ENCODE measurements at places on chromosomes 5 and 9.

DNA sequence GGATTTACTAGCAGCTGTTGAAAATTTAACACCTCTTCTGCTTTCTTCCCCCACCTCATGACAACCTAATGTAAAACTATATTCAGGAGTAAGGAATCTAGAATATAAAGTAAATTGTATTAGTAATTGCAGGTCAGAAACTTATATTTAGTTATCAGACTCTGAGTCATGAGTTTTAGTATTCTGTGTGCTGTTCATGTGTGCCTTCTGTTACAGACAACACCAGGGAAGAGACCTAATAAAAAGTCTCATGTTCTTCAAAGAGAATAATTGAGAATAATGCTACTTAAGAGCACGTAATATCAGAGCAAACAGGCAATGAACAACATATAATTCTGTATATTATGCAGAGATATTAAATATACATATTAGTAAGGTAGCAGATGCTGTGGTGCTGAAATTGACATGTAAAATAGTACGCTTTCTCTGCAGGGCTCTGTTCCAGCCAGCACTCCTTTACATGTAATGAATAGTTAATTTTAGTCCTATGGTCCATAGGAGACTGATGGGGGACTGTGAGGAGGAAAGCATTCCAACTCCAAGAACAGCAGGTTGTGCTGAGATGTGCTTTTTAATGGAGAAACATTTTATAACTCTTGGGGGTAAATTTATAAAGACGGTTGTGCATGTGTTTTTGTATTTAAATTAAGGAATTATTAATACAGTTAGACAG, 106.4 kb downstream of the ZSWIM6 start:
- DNase-seq, result no peak

DNA sequence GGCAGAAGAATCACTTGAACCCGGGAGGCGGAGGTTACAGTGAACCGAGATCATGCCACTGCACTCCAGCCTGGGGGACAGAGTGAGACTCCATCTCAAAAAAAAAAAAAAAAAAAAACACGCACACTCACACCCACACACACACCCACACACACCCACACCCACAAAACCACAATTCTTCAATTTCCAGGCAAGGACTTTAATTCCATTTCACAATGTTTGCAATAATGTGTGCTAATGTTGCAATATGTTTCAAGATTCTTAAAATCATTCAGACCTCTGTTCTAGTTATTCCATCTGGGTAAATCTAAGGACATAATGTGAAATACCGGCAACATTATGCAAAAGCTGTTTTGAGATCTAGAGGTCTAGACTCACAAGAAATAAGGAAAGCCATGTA, 28.3 kb downstream of the CCDC69 start:
- DNase-seq, result no peak

DNA sequence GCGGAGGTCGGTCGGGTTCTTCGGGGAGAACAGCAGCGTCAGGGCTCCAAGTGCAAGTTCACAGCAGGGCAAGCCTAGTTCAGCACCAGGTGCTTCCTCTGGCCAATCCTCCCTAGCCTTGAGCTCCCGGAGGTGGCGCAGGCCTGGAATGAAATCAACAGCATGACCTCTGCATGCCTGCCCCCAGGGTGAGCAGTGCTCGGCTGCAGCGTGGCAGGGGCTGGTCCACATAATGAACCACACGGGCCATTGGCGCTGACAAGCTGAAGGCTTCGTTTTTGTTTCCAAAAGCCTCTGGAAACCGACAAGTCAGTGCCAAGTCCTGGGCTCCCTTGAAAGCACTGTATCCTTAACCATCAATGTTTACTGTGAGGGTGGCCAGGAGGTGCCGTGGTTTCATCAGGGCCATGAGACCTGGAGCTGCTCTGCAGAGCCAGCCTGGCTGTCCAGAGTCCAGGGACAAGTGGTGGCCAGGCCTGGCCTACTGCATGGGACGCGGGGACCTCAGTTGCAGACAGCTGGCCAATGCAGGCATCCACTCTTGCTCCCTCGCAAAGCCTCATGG, 2.1 kb upstream of the INPP5E start:
- DNase-seq, result no peak

DNA sequence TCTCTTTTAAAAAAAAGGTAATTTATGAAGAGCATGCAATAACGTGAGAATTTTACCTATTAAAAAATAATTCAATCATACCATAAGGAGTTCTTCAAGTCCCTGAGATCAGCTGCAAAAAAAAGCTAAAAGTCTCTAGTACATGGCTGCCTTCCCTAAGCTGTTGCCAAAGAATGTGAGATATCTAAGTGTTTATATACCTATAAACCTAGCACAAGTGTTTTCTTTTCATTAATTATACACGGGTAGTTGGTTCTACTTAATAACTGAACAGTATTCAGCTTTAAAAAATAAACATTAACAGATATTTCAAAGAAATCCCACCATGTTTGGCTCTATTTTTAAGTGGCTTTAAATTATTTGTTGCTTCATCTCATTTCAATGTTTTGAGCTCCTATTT, 25.9 kb downstream of the FNBP1 start:
- peak; percentile 81 for DNase-seq

DNA sequence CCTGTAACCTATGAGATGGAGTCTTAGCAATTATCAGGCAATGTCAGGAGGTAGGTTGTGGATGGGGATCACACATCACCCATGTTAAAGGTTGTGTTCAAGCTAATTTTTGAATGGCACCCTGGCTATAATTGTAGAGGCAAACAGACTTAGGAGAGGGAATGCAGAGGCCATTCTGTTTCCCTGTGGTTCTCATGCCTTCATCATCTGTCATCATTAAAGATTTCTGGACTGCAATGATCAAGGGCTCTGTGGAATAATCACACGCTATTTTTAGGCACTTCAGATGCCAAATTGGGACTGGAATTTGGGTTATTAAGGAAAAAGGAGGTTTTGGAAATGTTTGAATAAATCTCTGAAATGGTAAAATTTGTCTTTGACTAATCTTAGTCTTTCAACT, 1065.4 kb downstream of the TAF11L14 start:
- no peak for DNase-seq

DNA sequence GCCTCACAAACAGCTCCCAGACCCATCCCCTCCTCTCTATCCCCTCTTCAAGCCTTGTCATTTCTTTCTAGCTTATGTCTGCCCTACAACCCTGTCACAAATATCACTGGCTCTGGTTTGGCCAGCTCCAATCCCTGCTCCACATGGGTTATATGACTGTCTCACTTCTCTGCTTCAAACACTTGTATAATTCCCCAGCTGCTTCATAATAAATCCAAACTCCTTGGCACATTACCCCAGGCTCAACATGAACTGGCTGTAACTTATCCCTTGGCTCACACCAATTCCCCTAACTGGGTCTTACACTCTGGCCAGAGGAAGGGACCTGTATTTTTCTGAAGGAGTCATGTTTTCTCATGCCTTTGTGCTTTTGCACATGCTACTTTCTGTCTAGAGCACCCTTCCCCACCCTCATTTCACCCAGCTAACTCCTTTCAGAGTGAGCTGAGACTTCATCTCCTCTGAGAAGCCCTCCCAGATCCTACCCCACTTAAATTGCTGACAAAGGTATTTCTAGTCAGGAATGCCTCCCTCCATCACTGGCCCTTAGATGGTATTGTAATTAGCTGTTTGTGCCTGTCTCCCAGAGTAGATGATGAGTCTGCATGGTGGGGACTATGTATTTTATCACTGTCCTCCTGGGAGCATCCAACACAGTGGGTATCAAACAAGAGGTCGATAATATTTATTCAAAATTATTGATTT, 5.3 kb downstream of the PRXL2C start:
- DNase-seq, result no peak

- DNase-seq, result no peak
Measured at GRCh38 chr9:8261737-8262136, 462.2 kb upstream of the DMAC1 start.

DNA sequence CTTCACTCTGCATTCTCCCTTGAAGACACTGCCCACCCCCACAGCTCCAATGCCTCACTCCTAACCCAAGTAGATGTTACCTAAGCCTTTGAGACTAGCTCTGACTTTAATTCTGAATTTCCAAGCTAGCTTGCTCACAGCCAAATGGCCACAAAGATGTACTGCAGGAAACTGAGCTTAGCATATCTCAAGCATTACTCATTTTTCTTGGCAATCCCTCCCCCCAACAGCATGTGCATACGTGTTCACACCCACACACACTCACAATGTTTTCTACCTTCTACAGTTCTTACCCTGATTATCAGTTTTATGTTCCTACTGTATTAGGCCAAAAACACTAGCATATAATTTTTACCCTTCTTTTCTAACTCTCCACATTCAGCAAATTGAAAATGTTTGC, 13.7 kb upstream of the GRIA1 start:
- DNase-seq, result peak; percentile 38

DNA sequence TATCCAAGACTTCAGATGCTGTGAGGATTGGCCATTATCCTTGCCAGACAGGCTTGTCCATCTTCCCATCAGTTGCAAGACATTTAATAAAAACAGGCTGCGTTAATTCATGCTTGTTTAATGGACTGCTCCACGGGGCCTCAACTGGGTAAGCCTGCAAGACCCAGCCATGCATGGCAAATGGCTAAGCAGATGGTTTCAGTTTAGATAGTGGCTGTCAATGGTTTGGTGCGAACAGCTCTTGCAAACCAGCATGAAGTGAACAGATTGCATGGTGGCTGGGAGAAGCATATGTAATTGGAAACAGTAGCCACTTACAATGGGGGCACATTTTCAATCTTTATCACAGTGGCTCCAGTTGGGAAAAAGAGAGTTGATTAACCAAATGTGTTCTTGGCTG, 628.2 kb upstream of the KLF4 start:
- peak; percentile 18 for DNase-seq

GRCh38 chr5:63596254-63596653, 366.0 kb downstream of the HTR1A start:
- DNase-seq, result no peak

- DNase-seq, result peak; percentile 76
Measured at GRCh38 chr9:128733256-128733655, 9.3 kb upstream of the ZDHHC12 start.

DNA sequence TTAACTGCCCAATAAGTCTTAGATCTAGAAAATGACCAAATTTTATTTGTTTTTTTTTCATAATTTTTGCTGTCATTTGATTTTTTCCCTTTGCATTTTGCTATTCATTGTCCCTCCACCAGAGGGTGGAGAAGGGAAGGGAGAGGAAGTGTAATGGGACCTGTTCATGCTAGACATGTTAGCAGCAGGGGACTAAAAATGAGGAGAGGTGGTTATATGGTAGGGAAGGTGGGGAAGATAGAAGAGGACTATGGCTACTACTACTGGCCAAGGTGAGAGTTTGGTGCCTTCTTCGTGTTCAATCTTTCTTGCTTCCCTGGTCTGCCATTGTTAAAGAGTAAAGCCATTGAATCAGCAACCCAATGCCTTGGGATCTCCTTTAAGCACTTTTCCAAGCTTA, 6.4 kb downstream of the GRIA1 start:
- no peak for DNase-seq

- no peak for DNase-seq
Measured at GRCh38 chr9:6367128-6367890, 39.1 kb downstream of the TPD52L3 start.

GRCh38 chr5:132243366-132243977, 14.0 kb upstream of the PDLIM4 start:
- DNase-seq, result no peak

DNA sequence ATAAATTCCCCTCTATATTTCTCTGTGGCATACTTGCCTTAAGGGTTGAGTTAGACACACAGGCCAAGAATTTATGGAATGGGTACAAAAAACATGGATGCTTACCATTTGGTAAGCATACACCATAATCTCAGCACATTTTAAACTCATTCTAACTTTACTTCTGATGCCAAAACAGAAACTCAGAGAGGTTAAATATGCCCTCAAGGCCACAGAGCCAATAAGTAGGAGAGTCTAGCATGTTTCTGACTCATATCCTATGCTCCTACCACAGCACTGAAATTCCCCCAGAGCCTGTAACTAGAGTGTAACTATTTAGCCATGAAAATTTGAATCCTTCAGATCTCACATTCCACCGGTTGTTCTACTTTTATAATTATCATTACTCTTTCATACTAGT, 559.7 kb downstream of the ACTL7B start:
- DNase-seq, result no peak

- no peak for DNase-seq
Measured at GRCh38 chr9:8576741-8577140, 777.2 kb upstream of the DMAC1 start.

DNA sequence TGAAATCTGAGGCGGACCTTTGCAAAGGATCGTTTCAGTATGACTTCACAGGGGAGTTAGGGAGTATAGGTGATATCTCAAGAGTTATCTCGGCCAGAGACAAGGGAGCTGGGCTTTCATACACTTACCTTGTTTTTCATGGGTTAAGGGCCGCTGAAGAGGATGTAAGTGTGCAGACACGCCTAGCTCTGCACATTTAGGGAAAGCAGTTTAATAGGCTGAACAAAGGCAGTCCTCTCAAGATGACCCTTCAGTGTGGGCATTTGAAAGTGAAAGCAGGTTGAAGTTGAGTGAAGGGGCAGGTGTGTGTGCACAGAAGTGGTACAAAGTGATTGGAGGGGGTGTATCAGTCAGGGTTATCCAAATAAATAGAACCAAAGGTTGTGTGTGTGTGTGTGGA, 33.1 kb upstream of the PRXL2C start:
- DNase-seq, result no peak

GRCh38 chr5:120072068-120072761, 391.9 kb upstream of the PRR16 start:
- DNase-seq, result no peak

GRCh38 chr5:169744336-169744735, 107.3 kb downstream of the DOCK2 start:
- no peak for DNase-seq

DNA sequence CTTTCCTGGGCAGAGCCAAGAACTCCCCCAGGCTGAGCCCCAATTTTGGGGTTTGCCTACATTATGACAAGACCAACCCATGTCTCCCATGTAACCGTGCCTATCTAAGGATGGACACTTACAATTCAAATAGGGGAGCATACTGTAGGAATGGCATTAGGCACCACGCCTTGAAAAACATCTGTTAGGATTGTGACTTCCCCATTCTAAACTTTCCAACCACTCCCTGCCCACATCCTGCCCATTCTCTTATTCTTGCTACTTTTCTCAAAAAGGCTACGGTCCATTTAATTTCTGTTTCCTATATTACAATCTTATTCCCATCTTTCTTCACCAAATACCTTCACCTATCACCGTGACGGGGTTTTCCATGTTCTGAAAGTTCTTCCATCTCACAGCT, 99.2 kb downstream of the LPAR1 start:
- DNase-seq, result no peak

DNA sequence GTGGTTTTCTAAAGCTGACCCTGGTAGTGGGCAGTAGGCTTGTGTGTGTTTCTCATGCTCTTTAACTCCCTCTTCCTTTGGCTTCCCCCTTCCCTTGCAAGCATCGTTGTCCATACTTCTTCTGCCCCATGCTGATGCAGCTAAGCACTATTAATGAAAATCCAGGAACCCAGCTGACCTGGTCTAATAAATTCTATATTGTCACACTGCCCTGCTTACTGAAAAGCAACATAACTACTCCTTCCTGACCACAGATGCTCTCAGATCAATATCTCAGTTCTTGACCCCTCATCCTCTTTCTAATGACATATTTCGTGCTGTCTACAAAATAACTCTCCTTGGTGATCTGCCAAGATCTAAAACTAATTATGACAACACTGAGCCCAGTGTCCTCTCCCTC, 405.5 kb downstream of the EFNA5 start:
- no peak for DNase-seq

Data from astrocyte of the cerebellum (primary cell).